ENCODE measurements at places on chromosomes 3 and 15.

GRCh38 chr15:63038926-63039673 is 3.4 kb upstream of the TPM1 start:
- no peak for DNase-seq

- no peak for DNase-seq
These were observed 121.3 kb downstream of the CHST2 start for GRCh38 chr3:143240886-143241285.

GRCh38 chr3:100170486-100170885 is 56.2 kb upstream of the FILIP1L start:
- no peak for DNase-seq

DNA sequence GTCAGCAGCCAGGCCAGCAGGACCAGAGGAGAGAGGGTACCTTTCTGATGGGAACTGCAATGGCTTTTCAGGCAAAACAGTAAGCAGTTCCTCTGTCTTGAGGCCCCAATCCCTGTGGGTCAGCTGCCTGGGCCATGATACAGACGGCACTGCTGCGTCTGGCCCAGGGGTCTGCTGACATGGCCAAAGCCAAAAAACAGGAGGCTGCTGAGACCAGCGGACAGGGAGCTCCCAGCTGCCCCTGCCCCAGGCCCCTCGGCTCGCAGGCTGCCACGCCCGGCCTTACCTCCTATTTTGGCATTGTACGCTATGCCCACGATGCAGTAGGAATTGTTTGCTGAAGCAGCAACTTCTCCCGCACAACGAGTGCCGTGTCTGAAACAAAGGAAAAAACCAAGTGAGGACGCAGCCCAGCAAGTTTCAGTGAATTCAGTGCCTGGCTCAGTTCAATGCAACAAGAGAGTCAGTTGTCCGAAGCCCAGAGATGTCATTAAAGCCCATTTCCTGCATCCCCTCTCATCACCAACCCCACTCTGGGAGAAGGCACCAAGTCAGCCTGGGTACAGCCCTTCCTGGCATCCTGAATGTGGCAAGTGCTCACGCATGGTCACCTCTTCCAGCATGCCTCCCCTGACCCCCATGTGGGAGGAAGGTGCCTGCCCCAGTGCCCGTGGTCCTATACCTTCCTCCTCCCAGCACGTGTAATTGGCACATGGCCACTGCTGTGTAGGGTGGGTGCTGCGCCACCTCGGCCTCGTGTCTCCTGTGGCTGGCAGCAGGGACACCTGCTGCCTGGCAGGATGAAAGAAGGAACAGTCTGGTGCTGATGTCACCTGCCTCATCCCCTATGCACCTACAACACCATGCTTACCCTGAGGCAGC is 61.7 kb downstream of the PCSK6 start:
- no peak for DNase-seq
